AG10803 (cell line): ENCODE measurements at places on chromosomes 7 and 10.

- no peak for DNase-seq
Measured at GRCh38 chr10:119177708-119178371, 772 bp downstream of the PRDX3 start.

DNA sequence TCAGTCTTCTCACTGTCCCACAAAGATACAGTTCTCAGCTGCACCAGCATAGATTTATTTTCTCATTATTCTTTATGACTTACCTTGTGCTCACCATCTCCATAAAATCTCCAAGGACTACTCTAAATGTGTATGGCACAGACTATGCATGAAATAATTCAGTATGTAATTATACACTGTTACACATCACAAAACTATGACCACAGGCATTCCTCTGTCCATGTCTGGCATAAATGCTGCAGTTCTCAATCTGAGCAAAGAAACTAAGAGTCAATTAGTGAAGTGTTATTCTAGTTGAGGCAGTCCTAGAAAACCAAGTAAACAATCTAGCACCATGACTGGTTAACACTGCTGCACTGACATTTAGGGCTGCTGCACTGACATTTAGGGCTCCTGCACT is 2.7 kb downstream of the CYCS start:
- peak; percentile 74 for DNase-seq

DNA sequence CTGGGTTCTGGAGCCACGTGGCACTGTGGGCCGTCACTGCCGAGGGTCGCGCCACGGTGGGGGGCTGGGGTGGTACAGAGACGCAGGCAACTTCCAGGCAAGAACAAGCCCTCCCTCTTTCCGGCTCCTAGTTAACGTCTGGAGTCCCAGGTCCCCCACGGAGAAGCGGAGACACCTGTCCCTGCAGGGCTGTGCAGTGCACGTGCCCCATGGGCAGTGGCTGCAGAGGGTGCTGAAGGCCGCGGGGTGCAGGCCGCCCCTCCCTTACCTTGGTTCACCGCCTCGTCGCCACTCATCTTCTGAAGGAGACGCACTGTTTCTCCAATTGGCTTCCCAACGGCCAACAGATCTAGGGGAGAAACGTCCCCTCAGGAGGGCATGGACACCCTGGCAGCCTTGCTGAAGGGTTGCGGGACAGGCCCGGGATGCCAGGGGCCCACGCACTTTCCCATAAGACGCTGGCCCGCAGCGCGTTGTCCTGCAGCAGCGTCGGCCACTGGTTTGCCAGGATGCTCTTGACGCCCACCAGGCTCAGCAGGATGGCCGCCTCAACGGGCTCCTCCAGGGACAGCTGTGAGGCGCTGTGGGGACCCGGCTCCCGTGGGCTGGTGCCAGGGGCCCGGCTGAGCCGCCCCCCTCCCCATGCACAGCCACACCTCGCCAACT is 24.3 kb upstream of the NKX6-2 start:
- DNase-seq: no peak

DNA sequence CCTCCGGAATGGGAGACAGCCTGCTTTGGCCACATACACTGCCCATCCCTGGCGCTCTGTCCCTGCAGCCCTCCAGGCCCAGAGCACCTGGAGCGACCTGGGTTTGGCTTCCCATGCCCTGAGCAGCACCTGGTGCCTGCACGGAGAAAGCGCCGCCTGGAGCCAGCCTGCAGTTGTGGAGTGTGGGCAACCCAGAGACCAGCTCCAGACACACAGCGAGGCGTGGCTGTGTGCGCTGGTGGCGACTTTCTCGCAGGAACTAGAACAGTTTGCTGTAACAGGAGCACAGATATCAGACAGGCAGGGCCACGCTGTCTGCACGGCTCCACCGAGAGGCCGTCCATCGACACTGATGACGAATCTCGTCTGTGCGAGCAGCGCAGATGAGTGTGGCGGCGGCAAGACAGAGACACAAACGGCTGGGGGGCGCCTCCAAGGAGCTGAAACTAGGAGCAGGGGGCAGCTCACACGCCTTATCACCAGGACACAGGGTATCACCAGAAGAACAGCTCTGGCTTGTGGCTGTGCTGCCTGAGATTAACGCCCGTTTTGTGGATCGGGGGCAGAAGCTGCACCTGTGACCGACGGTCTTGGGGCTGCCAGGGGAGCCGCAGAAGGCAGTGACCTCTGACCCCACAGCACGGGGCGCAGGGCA is 275.3 kb downstream of the DNAJB6 start:
- no peak for DNase-seq

- no peak for DNase-seq
Measured at GRCh38 chr10:130018730-130019185, 54.7 kb upstream of the EBF3 start.
